Dermis microvascular lymphatic vessel endothelial cell (primary cell): ENCODE measurements at places on chromosomes 1 and 21. TPM values are rescaled to one million over a fixed set of nuclear protein-coding genes. Genes with fewer than 3 reads are reported as not detected.

The EDARADD gene
- total RNA-seq: under 0.01 TPM in 2 replicates

The ATP6V1G3 gene
- total RNA-seq: 0.25 TPM in 1 of 2 replicates, not detected in the other

The CLDN8 gene
- not detected in 2 replicates for total RNA-seq

The FASLG gene
- total RNA-seq: not detected in 2 replicates

The SELENBP1 gene
- 0.13 and 0.25 TPM in 2 replicates for total RNA-seq

The FMN2 gene
- total RNA-seq: under 0.01 TPM in 1 of 2 replicates, not detected in the other

The CAP1 gene
- 364 and 408 TPM in 2 replicates for total RNA-seq
